Retina (tissue), 1 donor: ENCODE measurements at places on chromosomes 11 and 22.

- DNase-seq: no peak
Observed at GRCh38 chr11:129766898-129767604, 48.6 kb upstream of the TMEM45B start.

- no peak for DNase-seq
Observed at GRCh38 chr22:47836957-47837356, 1074.5 kb downstream of the TBC1D22A start.

GRCh38 chr22:20591660-20592310 lies 84.4 kb downstream of the MED15 start:
- no peak for DNase-seq

GRCh38 chr11:132052904-132053303 lies 682.5 kb downstream of the NTM start:
- no peak for DNase-seq

GRCh38 chr11:45391168-45391850 lies 105.2 kb upstream of the SYT13 start:
- no peak for DNase-seq

GRCh38 chr11:57646194-57646798 lies 3.4 kb downstream of the YPEL4 start:
- DNase-seq: no peak

DNA sequence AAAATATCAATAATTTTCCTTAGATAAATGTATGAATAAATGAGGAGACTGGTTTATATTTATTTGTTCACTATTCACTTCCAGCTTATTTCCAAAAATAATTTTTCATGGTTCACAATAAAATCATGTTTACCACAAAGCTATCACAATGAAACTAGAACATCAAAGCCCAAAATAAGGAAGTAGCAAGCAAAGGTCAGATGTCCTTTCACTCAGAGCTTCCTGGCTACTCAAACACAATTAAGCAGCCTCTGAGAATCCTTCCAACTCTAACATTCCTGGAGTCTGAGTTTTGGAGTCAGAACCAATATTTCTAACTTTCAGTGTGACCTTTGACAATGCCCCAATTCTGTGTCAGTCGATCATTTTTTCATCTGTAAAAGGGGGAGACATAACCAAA lies 527.0 kb downstream of the SOX6 start:
- DNase-seq: no peak

- no peak for DNase-seq
Observed at GRCh38 chr11:108906826-108907225, 242.0 kb downstream of the DDX10 start.

GRCh38 chr22:21944871-21945270 lies 7.8 kb downstream of the PPM1F start:
- DNase-seq: no peak

GRCh38 chr11:19766206-19766605 lies 53.6 kb downstream of the NAV2 start:
- peak; percentile 38 for DNase-seq

DNA sequence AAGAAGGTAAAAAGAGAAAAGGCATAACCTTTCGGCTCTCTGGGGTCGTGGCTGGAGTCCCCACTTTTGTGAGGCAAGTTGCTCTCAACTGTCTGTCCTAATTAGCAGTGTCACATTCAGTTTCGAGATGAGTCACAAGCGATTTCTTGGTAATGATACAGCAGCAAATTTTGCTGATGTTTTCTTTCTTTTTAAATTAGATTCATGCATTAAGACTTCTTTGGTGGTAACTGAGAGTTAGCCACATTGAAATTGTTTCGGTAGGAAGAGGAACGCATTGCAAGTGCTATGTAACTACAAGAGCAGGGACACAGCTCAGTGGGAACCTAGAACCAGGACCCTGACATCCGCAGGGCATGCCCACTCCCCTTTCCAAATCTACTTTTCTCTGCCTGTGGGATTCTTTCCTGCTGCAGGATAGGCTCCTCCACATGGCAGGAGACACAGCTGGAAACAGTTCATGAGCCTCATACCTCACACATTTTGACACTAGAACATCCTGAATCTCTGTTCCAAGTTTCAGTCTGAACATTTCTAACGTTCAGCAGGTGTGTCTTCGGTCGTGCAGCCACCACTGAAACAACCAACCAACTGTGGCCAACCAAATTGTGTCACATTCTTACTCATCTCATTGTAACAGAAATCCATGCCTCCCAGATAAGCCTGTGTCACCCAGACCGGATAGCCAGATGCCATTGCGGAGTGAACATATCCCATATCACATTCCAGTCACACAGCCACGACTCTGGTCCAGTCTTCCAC lies 987.6 kb downstream of the NTM start:
- DNase-seq: no peak

- DNase-seq: no peak
Observed at GRCh38 chr11:35042913-35043312, 96.1 kb upstream of the CD44 start.

DNA sequence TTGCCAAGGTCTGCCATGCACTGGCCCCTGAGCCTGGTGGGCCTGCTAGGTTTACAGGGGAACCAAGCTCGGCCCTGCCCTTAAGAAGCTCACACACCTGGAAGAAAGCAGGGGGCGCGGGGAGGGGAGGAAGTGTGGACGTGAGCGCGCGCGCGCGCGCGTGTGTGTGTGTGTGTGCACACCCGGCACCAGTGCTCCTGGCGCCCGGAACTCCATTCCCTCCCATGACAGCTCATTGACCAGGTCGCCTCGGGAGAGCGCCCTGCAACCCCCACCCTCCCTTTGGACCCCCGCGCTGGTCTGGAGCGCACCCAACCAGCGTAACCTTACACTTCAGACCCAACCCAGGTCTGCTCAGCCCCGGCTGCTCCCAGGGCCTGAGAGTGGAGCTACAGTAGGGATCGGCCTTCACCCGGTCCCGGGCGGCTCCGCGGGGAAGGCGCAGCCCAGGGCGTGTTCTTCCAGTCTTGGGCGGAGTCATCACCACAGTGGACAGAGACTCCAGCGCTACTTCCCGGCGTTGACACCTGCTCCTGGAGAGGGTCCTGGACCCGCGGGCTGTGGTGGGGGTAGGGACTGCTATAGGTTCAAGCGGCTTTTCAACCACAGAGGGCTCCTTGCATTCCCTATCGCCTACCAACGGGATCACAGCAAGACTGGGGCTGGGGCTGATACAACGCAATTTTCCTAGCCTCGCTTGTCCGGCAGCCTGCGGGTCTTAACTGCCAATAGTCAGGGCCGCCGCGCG lies 1.5 kb downstream of the GALNT18 start:
- DNase-seq: peak; percentile 83

- no peak for DNase-seq
Observed at GRCh38 chr22:43832393-43833265, 20.5 kb upstream of the EFCAB6 start.

DNA sequence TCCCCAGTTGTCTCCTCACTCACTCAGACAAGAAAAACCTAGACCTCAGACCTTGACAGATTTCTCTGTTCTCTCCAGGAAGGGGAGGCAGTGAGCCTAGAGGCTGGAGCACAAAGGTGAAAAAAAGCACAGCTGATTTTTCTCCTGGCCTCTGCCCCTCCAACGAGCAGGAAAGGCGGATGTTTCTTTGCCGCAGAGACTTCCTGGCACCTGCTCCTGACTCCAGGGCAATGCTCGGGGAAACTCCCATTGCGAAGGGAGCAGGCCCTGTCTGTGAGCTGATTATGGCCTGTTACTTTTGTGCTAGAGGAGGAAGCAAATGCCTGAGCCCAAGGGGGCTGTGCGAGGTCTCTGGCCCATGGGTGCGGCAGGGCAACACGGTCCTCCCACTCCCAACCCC lies 25.4 kb downstream of the MS4A10 start:
- DNase-seq: no peak

DNA sequence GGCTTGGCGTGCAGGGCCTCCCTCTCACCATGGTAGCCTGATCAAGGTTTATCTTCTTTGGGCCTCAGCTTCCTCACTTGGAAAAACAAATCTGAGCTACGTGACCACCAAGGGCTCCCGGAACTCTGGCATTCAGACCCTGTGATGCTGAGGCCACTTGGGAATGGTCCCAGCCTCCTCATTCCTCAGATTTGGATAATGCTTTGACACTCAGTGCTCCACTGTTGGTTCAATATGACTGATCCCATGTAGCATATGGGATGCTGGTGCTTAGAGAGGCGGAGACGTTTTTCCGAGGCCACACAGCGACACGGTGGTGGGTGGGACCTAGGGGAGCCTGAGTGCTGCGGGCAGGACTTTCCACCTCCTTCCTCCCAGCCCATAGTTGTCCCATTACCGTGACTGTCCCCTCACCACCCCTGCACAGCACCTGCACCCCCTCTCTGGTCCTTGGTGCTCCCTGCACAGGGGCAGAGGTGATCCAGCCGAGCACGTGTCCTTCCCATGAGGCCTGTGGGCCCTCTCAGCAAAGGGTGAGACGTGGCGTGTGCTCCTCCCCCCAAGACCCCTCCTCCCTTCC lies 23.1 kb downstream of the MB start:
- no peak for DNase-seq

- no peak for DNase-seq
Observed at GRCh38 chr11:100663996-100664395, 23.1 kb upstream of the ARHGAP42 start.

- no peak for DNase-seq
Observed at GRCh38 chr11:112355726-112356125, 95.1 kb upstream of the PLET1 start.
